Activated CD4-positive, alpha-beta T cell treated with anti-CD3 and anti-CD28 coated beads for 1 hour (primary cell): ENCODE measurements at places on chromosomes 6 and 20.

DNA sequence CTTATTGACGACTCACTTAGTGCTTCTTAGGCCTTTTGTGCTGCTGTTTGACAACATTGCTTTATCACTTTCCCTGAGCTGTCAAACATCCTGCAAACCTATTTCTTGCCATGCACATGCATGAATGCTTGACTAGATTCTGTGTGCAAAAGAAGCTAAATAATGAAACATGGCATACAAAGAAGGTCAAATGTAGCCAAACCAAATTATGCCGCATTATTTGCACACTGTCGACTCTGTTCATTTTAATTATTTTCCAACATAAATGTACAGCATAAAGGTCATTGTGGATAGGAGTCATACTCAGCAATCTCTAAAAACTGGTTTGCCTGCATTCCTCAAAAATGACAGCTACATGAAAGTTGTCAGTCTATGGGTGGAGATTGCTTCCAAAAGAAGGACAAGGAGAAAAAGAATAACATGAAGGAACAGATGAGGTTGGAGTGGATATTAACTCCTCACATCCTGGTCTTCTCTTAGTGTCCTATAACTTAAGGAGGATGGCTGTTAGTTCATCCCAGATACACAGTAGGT lies 123.1 kb upstream of the STXBP5 start:
- no peak for DNase-seq

DNA sequence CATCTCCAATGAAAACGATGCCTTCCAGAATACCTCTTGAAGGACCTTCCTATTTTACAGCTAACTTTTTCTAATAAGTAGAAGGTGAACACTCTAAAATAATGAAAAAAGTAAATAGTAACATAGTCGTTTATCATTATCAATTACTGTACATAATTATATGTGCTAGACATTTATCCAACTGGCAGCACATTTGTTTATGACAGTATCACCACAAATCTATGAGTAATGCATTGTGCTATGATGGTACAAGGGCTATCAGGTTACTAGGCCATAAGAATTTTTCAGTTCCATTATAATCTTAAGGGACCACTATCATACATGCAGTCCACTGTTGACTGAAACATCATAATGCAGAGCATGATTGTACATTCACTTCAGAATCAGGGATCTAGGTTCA lies 68.4 kb downstream of the ATG5 start:
- no peak for DNase-seq

DNA sequence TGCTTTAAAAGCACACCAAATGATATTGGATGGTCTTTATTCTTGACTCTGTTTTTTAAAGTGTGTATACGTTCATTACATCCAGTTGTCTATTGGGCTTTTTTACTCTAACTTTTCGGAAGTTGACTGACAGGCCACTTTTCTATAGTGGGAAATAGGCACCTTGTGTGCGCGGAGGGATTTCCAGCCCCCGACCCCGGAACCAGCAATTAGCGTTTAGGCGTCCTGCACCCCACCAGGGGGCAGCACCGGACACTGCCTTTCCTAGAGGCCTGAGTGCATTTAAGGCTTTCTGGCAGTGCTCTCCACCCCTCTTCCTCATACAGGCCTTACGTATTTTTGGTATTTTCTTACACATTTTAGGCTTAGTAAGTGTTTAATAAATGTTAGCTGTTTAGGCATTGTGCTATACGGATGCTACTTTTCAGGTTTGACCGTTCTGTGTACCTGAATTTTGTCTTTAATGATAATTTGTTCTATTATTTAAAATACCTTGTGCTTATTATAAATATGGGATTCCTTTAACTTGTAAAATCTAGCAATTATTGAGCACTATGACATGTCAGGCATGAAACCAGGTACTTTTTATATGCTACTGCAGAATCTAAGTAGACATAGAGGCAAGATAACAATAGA lies 231.8 kb downstream of the BCKDHB start:
- peak; percentile 43 for DNase-seq

DNA sequence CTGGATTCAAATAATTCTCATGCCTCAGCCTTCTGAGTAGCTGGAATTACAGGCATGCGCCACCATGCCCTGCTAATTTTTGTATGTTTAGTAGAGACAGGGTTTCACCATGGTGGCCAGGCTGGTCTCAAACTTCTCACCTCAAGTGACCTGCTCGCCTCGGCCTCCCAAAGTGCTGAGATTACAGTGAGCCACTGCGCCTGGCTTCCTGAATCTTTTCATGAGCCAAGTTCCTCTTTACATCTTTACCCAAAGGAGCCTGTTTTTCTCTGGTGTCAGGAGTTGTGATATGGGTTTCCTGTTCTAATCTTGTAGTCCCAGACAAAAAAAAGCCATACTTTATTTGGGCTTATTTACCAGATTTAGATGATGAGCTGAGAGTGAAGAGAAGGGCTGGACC lies 34.4 kb downstream of the PCNA start:
- no peak for DNase-seq

GRCh38 chr6:158313989-158314388 lies 1.7 kb downstream of the TULP4 start:
- no peak for DNase-seq

DNA sequence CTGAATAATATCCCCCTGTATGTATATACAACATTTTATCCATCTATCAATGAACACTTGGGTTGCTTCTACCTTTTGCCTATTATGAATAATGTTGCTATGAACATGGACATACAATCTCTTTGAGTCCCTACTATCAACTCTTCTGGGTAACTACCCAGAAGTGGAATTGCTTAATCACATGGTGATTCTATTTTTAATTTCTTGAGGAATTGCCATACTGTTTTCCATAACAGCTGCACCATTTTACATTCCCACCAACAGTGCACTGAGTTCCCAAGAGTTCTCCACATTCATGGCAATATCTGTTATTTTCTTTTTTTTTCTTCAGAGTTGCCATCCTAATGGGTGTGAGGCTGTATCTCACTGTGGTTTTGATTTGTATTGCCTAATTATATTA lies 88.3 kb downstream of the ZHX3 start:
- DNase-seq: no peak

DNA sequence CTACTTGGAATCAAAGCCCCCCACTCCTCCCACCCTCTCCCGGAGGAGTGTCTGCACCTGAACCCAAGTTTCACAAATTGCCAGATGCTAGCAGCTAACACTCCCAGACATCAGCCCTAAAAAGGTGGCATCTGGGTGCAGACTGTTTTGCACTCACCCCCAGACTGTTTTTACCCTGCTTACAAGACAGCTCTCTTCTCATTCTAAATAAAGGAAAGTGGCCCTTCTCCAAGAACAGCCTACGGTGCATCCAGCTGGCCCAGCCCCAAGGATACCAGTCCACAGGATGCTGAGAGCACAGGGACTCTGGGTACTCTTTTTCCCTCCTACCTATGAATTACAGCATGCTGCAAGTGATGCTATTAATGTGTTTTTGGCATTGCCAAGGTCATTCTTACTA lies 842.0 kb upstream of the FLRT3 start:
- DNase-seq: no peak

DNA sequence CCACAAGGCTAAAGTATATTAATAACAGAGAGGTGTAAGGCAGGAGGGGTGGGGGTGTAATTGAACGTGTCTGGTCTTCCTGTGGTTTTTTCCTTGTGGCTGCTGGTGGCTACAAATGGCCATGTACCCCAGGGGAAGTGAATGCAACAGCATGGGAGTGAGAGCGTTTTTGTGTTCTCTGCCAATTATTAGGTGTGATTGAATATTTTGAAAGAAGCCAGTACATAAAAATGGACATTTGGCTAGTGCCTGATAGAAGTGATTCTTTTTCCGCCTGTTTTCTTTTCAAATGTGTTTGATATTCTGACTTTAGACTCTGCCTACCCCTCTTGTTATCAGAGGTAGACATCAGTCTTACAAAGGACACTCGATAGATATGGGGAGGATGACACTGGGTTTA lies 141.3 kb downstream of the PRL start:
- DNase-seq: no peak

DNA sequence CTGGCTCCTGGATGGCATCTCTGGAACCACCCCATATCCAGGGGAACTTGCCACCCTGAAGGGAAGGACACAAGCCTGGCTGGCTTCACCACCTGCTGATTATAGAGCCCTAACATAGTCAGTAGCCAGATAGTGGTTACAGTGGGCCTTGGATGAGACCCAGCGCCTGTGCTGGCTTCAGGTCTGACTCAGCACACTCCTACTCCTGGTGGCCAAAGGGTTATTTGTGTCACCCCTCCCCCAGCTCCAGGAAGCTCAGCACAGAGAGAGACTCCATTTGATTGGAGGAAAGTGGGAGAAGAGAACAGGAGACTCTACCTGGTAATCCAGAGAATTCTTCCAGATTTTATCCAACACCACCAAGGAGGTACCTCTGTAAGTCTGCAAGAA lies 12.8 kb downstream of the SNX14 start:
- DNase-seq: no peak

GRCh38 chr6:44561060-44561623 lies 173.6 kb downstream of the CDC5L start:
- DNase-seq: no peak

GRCh38 chr6:16706911-16707783 lies 54.1 kb downstream of the ATXN1 start:
- DNase-seq: no peak

DNA sequence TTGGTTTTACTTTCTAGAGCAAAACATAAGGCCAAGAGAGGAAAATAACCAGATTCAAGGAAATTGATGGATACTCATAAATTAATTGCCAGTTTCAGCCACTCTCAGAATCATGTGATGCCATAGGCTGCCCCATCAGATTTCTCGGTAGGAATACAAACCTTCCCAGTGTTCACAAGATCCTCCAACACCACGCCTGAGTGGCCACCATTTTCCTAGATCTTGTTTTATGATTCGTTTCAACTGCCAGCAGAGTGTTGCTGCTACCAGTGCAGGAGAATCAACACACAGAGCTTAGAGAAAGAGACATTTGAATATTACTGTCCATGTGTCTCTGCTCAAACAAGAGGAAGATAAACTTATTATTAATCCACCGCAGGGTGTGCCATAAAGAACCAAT lies 434.2 kb upstream of the CDH4 start:
- no peak for DNase-seq

DNA sequence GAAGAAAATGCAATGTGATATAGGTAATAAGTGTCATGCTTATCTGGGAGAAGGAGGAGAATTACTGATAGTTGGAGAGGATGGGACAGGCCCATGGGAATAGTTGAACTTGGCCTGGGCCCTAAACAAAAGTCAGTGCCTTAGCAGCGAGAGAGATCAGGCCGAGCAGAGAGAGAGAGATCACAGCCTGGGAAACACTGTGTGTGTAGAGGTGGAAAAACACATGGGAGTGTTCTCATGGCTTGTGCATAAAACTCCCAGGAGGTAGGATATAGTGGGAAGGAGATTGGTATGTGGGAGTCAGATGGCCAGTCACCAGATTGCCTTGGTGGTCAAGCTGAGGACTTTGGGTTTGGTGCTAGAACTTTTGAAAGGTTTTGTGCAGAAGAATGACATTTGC lies 47.6 kb downstream of the FIG4 start:
- no peak for DNase-seq

DNA sequence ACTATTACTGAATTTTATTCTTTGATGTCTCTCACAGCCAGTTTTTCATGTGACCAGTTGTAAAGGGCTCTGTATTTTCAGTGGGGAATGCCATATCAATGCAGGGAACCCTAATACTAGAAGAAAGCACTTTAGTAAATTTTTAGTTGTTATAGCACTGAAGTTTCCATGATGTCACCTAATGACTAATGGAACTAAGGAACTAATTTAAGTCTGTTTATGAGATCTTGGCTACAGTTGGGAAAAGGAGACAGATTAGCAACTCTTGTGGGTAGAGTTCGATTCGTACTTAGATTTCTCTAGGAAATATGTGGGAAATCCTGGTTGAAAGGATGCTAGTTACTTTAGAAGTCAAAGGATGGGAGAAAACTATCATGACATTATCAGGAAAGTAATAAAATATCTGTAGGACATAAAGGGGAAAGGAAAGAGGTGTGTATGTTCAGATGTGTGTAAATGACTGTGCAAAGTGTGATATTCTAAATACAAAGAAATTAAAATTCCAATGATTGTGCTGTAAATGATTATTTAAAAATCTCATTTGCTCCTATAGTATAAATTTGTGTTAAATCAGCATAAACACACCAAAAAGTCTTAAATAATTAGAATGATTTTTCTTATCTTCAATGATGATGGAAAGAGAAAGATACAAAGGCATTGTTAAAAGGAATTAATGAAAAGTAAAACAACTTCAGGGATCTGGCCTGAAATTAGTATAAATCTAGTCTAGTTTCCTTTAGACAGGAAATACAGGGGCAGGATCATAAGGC lies 103.4 kb downstream of the LRRC1 start:
- no peak for DNase-seq

GRCh38 chr6:16821834-16822264 lies 60.6 kb upstream of the ATXN1 start:
- DNase-seq: no peak

- DNase-seq: no peak
Observed at GRCh38 chr6:43770372-43771209, 580 bp downstream of the VEGFA start.

DNA sequence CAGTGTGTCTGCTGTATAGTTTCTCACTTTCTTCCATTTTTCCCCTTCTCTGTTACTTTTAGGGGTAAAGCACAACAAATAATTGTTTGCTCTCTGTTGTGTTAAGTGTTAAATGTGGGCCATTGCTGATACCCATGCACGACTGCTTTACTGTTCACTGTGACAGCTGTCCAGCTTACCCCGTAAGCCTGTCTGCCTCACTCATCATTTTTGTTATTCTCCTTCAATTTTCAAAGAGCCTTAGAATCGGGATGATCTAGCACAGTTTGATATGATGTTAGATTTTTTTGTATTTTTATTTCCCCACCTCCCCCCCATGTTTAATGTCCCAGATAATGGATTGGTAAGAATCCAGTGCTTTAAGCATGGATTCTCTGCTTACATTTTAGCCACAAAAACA lies 41.2 kb upstream of the MLIP start:
- DNase-seq: no peak

DNA sequence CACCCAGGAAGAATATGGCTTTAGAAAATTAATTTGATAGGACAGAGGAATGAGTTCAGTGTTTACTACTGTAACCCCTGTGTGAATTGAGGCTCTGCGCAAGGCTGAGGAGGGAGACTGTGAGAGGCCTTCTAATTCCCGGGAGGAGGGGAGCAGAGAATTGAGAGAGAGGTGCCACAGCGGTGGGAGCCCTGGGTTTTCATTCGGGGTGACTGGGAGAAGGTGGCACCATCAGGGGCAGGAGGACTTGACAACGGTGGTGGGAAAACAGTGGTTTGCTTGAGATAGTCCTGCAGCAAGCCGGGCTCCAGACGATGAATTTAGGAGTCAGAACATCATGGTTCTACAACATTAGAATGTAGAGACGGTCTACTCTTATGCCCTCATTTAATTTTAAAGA lies 9.2 kb downstream of the DUSP22 start:
- DNase-seq: no peak
